AG04450 (cell line): ENCODE measurements at places on chromosomes 16 and 17. TPM values are rescaled to one million over a fixed set of nuclear protein-coding genes. Genes with fewer than 3 reads are reported as not detected.

Gene RNF227
- polyA plus RNA-seq: 1.3 and 1.4 TPM in 2 replicates

Gene PRRT2
- 5.7 and 6.1 TPM in 2 replicates for polyA plus RNA-seq

Gene TTYH2
- polyA plus RNA-seq: 3.1 and 4.3 TPM in 2 replicates

Gene SPATA22
- not detected in 2 replicates for polyA plus RNA-seq

Gene TMC5
- polyA plus RNA-seq: not detected in 2 replicates

Gene METTL23
- polyA plus RNA-seq: 46.8 and 54.4 TPM in 2 replicates

Gene CLEC18C
- polyA plus RNA-seq: not detected in 2 replicates

Gene AURKB
- 5.9 and 7.7 TPM in 2 replicates for polyA plus RNA-seq

Gene CHTF18
- polyA plus RNA-seq: 1.1 and 2.1 TPM in 2 replicates

Gene ASB16
- polyA plus RNA-seq: not detected in 2 replicates

Gene SLC16A6
- 1.2 TPM in 2 replicates for polyA plus RNA-seq

Gene TNFRSF17
- polyA plus RNA-seq: not detected in 2 replicates

Gene GCGR
- polyA plus RNA-seq: not detected in 2 replicates

Gene CCL8
- 0.06 TPM in 1 of 2 replicates, not detected in the other for polyA plus RNA-seq

Gene KIF2B
- not detected in 2 replicates for polyA plus RNA-seq

Gene TBC1D10B
- 12.0 and 14.8 TPM in 2 replicates for polyA plus RNA-seq

Gene PPY
- polyA plus RNA-seq: not detected in 2 replicates

Gene ORC6
- 4.2 and 6.6 TPM in 2 replicates for polyA plus RNA-seq
